ENCODE measurements at places on chromosomes 12 and 14.

GRCh38 chr12:105233041-105233905 lies 2.7 kb downstream of the APPL2 start:
- no peak overlapping the region for H3K27ac ChIP-seq
- H3K36me3 ChIP-seq = no peaks in the 10 kb centered on the region
- no peaks in the 10 kb centered on the region for H3K4me1 ChIP-seq
- no peaks in the 10 kb centered on the region for H3K27me3 ChIP-seq

DNA sequence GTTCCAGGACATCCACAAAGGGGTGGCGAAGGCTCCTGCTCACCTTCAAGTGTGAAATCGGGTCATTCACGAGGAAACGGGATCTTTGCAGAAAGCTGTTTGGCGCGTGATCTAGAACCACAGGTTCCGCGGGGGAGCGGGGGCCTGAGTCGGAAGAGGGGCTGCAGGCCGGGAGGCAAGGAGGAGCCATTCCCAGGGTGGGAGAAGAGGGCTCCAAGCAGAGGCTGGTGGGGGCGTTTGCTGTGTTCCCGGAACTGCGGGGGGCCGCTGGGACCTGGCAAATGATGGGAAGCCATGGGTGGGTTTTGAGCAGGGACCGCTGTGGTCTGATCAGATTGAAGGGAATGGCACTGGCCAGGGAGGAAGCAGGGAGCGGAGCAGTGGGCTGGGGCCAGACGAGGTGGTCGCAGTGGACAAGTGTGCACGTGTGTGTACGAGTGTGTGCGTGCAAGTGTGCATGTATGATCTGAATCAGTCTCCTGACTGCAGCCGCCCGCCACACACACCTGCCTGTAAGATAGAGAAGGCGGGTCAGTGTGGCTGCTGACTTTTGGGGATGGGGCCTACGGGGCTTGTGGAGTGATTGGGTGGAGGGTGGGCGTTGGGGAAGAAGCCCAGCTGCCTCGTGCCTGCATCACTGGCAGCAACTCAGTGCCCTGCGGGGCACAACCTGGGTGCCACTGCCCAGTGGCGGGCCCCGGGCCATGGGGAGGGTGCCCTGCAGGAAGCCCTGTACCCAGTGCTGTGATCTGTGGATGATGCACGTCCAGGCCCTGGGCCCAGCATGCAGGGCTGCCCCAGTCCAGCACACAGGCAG lies 141.9 kb downstream of the KIF26A start:
- no peaks in the 10 kb centered on the region for H3K27me3 ChIP-seq
- no peak for DNase-seq
- H3K36me3 ChIP-seq = no peaks in the 10 kb centered on the region
- H3K4me1 ChIP-seq = peaks cover 4% of the 10 kb centered on the region
- no peak overlapping the region for H3K4me3 ChIP-seq

DNA sequence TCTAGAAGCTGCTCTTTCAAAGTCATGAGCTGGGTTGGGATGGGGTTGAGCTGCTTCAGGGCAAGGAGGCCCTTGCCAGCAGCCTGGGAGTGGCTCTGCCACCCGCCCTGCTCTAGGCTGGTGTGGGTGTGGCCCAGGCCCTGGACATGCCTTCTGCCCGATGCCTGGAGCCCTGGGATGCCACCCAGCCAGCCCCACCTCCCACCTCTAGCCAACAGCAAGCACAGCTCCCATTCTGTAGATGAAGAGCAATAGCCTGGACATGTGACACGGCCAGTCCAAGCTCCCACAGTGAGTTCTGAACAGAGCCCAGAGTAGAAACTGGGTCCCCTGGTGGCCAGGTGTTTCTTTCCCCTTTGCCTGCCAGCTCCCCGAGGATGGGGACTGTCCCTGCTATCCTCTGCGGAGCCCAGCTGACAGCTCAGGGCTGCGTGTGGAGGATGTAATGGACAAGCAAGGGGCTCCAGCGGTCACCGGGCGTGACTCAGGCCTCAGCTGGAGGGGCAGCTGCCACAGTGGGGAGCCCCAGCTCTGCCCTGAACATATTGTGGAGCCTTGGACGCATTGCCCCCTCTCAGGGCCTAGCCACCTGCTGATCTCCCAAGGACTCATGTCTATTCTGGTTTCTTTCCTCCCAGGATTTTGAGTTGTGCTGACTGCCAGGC lies 165.2 kb downstream of the TSPAN9 start:
- H3K4me3 ChIP-seq = no peak overlapping the region
- no peak overlapping the region for H3K27ac ChIP-seq

- H3K36me3 ChIP-seq = no peaks in the 10 kb centered on the region
- H3K4me1 ChIP-seq = no peaks in the 10 kb centered on the region
- H3K27me3 ChIP-seq = no peaks in the 10 kb centered on the region
- no peak overlapping the region for H3K4me3 ChIP-seq
- no peak for DNase-seq
Measured at GRCh38 chr12:87216436-87216835, 812.8 kb downstream of the C12orf50 start.

GRCh38 chr14:66017927-66018326 lies 468.2 kb upstream of the CCDC196 start:
- no peaks in the 10 kb centered on the region for H3K36me3 ChIP-seq
- H3K27ac ChIP-seq = no peak overlapping the region
- H3K27me3 ChIP-seq = no peaks in the 10 kb centered on the region
- DNase-seq = no peak
- H3K4me1 ChIP-seq = no peaks in the 10 kb centered on the region

DNA sequence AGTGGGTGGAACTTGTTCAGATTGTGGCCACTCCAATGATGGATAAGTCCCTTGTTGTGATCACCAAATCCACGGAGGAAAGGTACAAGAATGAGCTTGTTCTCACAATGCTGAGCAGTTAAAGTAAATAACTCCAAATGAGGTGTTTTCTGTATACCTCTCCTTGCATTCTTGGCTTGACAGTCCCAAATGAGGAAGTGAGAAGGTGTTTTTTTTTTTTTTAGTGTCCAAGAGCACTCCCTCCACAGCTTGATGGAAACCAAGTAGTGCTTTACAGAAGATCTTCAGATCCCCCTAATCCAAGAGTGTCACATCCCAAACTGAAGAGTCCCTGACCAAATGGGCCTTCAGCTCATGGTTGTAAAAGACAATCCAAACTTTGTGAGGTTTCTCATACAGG lies 153.6 kb downstream of the ATP23 start:
- no peak overlapping the region for H3K27ac ChIP-seq
- no peaks in the 10 kb centered on the region for H3K4me1 ChIP-seq
- no peak for DNase-seq
- H3K36me3 ChIP-seq = no peaks in the 10 kb centered on the region

DNA sequence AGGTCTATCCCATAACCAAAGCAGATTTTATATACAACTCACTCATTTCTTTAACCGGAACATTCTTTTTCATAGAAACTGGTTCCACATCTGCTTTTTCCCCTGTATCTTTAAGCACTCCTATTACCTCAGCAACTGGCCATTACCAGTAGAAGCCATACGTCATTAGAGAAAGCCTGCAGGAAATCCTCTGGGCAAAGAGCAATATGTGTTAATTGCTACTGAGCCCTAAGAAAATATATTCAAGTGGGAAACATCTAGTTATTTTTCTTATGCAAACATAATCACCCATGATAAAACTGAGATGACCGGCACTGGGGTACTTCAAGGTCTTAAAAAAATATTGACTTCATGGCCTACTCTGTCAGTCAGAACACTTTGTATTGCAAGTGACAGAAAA lies 28.2 kb upstream of the CPSF6 start:
- no peaks in the 10 kb centered on the region for H3K27me3 ChIP-seq
- DNase-seq = no peak
- no peaks in the 10 kb centered on the region for H3K4me1 ChIP-seq
- no peak overlapping the region for H3K4me3 ChIP-seq
- no peaks in the 10 kb centered on the region for H3K36me3 ChIP-seq
- no peak overlapping the region for H3K27ac ChIP-seq

Measured in iPS DF 6.9 (cell line).